Nucleus accumbens (tissue), 56 donors: ENCODE measurements at places on chromosomes 6 and 20.

GRCh38 chr6:53038141-53038540 lies 27.1 kb upstream of the FBXO9 start:
- no peak for DNase-seq

GRCh38 chr20:62234339-62234738 lies 4.0 kb upstream of the OSBPL2 start:
- no peak for DNase-seq

DNA sequence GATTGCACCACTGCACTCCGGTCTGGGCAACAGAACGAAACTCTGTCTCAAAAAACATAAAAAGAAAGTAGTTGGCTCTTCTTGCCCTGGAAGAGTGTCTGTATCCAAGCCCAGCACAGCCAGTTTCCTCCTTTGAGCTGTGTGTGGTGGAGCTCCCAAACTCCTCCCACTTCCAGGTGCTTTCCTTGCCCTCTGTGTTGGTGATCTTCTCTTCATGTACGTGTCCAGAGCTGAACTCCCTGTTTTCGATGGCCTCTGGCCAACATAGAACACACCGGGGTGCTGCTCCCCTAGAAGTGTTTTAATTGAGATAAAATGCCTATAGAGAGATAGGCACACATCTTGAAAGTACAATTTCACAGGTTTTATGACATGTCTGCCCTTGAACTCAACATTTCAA lies 16.7 kb upstream of the SGK2 start:
- no peak for DNase-seq

DNA sequence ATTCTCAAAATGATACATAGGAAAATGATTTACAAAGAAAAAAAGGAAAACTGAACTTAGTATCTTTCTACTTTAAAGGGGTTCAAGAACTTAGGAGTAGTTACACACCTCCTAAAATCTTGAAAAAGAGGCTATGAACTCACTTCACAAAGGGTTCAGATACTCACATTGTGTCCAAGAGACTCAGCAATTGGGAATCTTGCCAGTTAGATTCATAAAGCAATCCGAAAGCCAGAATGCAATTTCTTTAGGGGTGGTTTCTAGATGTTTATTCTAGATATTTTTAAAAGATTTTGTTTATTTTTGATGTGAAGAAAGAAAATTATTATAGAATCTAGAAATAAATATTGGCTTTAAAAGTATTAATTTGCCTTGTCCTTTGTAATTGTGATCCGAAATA lies 1.7 kb upstream of the MYB start:
- no peak for DNase-seq

- no peak for DNase-seq
Measured at GRCh38 chr6:50849796-50850180, 31.1 kb downstream of the TFAP2B start.

GRCh38 chr6:56040223-56040622 lies 164.8 kb upstream of the BMP5 start:
- no peak for DNase-seq

DNA sequence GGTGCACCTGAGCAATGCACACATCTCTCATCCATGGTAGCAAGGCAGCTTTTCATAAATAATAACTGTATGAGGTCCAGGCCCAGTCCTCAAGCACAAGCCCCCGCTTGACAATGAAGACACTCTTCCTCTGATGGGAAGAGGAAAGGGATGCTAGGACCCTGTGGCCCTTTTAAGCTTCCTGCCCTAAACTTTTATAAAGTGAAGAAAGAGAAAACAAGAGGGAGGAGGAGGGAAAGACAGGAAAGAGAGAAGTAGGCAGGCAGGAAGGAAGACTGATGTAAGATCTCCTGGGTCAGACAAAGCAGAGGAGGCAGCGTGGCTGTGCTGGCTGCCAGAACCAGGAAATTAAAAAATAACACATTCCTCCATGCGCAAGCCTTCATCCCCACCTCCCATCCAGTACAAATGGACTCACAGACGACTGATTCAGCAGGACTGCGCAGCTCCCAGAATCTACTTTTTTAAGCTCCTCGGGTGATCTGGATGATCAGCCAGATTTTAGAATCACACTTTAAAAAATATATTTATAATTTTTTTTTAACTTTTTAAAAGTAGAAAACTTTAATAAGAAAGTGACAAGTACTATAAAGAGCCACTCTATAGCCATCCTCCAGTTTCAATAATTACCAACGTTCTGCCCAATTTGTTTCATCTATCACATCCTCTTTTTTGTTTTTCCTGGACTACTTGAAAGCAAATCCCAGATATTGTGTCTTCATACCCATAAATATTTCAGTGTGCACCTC lies 16.5 kb downstream of the TNFAIP3 start:
- DNase-seq = no peak

- DNase-seq = no peak
Measured at GRCh38 chr6:44676246-44676790, 288.8 kb downstream of the CDC5L start.

DNA sequence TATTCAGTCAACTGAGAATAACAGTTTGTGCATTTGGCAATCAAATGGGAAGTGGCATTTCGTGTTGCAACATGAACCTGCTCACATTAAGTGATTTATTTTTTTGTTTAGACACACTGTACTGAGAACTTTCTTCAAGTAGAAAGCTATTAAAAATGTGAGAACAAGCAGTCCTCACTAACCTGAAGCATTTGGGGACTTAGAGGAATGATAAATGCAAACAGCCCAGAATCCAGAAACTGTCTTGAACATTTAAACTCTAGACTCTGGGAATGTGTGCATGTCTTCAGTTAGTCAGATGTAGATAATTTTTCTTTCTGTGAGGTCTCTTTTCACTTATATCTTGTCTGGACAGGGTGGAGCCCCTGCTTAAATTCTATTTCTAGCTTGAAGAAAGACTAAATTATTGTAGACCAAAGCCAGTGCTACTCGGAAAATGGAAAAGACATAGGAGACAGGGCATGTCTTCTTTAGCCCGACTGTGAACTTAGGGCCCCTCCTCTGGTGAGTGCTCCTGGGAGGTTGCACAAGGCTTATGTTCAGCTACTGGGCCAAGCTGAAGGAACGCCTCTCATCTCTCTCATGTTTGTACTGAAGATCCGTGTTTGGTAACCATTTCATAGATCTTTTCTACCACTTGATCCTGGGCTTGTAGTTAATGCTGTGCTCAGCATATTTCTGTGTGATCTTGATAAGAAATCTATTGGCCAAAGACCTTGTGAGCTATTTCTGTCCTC lies 70.1 kb downstream of the SLX4IP start:
- DNase-seq = no peak

DNA sequence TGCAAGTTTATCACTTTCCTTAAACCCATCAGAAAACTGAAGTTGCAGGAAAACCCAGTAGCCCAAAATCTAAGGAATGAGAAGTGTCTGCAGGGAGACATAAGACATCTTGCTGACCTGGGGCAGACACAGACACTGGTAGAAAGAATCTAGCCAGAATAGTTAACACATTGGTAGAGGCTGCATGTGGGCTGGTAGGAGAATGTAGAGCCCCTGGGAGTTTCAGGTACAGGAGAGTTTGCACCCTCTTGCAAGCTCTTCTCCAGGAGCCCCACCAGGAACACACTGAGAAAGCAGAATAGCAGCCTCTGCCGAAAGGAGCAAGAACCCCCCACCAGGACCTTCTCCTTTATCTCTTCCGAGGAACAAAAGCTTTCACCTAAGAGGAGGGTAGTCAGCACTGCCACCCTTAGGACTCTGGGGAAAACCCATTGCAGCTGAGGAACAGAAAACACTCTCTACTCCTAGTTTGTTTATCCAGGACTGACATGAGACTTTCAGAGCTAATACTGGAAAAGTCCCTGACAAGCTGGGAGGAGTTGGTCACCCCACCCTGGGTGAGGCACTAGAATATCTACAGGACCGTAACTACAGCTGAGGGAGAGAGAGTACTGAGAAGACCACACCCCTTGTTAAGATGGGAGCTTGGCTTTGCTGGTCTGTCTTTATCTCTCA lies 10.5 kb upstream of the OGFRL1 start:
- no peak for DNase-seq

- DNase-seq = no peak
Measured at GRCh38 chr6:46539866-46540265, 48.6 kb upstream of the RCAN2 start.

GRCh38 chr6:44262467-44263353 lies 2.6 kb downstream of the NFKBIE start:
- DNase-seq = no peak

- DNase-seq = no peak
Measured at GRCh38 chr6:55833284-55833683, 42.1 kb downstream of the BMP5 start.

DNA sequence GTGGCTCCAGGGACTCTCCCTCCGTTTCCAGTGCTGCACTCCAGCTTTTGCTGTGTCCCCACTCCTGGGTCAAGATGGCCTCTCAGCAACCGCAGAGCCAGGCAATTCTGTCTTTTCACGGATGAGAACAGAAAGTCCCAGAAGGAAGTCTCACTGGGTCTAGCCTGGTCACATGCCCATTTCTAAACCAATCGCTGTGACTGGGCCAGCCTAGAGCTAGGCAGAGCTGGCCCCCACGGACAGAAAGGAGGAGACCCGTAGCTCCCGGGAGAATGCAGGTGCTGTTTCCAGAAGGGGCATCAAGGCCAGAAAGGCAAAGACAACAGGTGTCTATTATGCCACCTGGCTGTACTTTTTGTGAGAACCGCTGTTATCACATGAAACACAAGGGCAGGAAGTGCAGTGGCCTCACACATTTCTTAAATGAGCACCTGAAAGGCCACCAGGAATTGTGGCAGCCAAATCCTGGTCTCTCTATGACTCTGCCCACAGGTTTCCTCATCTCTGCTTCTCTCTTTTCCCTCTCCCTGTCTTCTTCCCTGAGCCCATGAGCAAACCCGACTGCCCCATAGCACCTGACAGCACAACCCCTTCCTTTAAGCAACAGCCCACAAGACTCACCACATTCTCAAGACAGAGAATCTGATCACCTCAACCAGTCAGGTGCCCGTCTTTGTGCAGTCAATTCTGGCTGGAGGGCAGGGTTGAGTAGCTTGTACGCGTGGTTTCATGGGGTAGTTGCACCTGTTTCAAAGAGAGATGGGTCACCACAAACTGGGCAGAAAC lies 37.1 kb upstream of the B4GALT5 start:
- no peak for DNase-seq

GRCh38 chr6:140533526-140533925 lies 1159.1 kb upstream of the CITED2 start:
- no peak for DNase-seq

- no peak for DNase-seq
Measured at GRCh38 chr6:3911130-3911529, 62.0 kb downstream of the FAM50B start.

- DNase-seq = no peak
Measured at GRCh38 chr6:2008383-2008976, 236.9 kb downstream of the GMDS start.

- DNase-seq = no peak
Measured at GRCh38 chr6:158772851-158773371, 46.3 kb downstream of the EZR start.

DNA sequence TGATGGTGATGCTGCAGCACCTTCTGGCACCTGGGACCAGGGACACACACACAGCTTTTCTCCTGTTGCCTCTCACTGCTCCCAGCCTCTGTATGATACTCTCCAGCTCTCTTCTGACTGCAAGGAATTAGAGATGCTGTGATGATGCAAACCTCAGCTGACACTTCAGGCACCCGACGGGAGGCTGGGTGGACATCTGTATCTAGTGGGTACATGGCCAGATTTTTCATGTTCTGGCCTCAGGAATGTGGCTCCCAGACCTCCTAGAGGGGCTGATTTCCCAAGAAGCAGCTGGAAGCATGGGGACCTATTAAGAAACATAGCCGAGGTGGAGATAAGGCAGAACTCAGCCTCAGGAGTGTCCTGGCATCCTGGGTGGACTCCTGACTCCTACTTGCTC lies 6.8 kb upstream of the EPB41L1 start:
- DNase-seq = no peak

GRCh38 chr6:166075186-166075585 lies 92.5 kb downstream of the TBXT start:
- no peak for DNase-seq

DNA sequence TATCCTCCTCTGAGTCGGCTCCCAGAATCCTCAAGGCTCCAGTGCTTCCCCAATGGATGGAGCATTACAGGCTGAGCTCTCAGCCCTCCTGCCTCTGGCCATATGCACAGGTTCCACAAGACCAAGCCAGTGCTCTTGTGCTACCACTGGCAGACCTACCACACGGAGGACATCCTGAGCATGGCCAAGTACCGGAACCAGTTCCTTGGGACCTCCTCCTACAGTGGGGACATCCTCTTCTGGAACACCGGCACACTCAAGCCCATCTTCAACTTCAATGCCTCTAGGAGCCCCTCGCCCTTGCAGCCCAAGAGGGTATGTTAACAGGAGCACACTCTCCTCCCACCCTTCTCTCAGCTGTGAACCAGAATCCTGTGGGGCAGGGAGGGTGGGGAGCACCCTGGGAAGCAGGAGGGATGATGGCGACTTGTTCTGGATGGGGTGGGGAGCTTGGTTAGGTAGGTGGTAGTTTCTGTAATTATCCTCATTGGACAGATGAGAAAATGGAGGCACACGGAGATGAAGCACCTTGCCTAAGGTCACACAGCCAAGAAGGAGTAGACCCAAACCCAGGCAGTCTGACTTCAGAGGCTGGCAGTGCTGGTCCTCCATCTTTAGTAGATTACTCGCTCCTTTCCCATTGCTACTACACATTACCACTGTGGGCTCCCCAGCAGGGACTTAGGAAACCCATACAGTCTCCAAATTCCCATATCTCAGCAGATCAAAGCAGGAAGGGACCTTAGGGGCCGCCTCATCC lies 58.6 kb downstream of the EFCAB8 start:
- no peak for DNase-seq

GRCh38 chr6:36977470-36977941 lies 8.5 kb downstream of the MTCH1 start:
- no peak for DNase-seq

DNA sequence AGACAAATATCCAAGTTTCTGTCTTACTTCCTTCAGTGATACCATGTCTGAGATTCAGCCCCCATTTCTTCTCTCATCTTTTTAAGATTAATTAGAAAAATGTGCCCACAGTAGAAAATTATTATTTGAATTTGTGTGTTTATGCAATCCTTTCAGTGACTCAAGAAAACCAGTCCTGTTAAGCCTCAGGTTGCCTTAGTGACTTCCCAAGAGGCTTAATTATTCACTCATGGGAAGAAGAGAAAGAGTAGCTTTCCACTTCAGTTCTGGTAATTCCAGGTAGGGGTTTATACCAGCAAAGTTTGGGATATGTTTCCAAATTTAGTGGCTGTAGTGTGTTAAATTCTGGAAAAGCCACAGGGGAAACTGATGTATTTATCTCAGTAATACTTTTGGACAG lies 149.1 kb downstream of the RIMS1 start:
- no peak for DNase-seq

- DNase-seq = no peak
Measured at GRCh38 chr6:111764238-111765175, 108.7 kb downstream of the FYN start.

DNA sequence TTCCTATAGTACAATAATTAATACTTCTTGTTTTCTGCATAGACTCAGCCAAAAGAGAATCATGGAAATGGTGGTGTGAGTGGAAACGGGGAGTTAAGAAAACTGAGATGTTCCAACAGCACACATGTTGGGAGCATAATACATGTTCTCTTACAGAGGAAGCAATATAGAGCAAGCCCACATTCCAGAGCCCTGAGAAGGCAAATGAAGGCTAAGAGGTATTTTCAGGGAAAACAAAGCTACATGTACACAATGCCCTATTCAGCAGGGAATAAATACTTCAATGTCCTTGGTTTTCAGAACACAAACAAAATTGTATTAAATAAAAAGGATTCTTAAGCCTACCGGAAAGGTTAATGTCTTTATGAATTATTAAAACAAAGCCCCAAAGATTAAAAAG lies 35.1 kb upstream of the SMIM8 start:
- DNase-seq = no peak
